ENCODE measurements at places on chromosomes 2 and 18. TPM values are rescaled to one million over a fixed set of nuclear protein-coding genes. Genes with fewer than 3 reads are reported as not detected.

CRYGC gene
- not detected for total RNA-seq

DNA sequence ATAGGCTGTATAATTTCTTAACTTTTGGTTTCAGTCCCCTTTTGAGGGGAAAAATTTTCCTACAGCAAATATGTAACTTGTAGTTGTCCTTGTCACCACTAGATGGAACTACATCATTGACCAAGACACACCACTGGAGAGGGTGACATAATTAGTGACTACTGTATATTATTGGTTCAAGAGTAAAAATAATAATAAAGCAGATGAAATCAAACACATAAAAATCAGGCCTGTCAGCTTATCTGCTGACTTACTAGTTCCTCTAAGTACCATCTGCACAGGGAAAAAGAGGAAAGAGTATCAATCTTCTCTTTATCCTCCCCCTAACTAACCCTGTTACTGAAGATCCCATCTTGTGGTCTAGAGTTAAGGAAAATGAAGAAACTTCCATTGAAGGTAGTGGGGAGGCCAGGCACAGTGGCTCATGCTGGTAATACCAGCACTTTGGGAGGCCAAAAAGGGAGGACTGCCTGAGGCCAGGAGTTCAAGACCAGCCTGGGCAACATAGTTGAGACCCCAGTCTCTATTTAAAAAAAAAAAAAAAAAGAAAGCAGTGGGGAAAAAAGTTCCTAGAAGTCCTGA, 29.6 kb upstream of the ENOSF1 start:
- no peak overlapping the region for H3K4me3 ChIP-seq
- no peaks in the 10 kb centered on the region for H3K4me1 ChIP-seq
- DNase-seq = no peak

- H3K4me1 ChIP-seq = no peaks in the 10 kb centered on the region
- H3K27ac ChIP-seq = no peak overlapping the region
Observed at GRCh38 chr2:198211706-198212105, 407.3 kb downstream of the PLCL1 start.

- H3K4me3 ChIP-seq = no peak overlapping the region
- no peak overlapping the region for H3K27ac ChIP-seq
- no peaks in the 10 kb centered on the region for H3K27me3 ChIP-seq
- no peaks in the 10 kb centered on the region for H3K4me1 ChIP-seq
- DNase-seq = no peak
Observed at GRCh38 chr2:195945056-195945455, 123.6 kb downstream of the DNAH7 start.

GRCh38 chr2:34664266-34664665, 1065.2 kb upstream of the FAM98A start:
- H3K27ac ChIP-seq = no peak overlapping the region
- no peaks in the 10 kb centered on the region for H3K27me3 ChIP-seq

- no peak for DNase-seq
- peaks cover 5% of the 10 kb centered on the region for H3K4me1 ChIP-seq
- no peaks in the 10 kb centered on the region for H3K36me3 ChIP-seq
- H3K4me3 ChIP-seq = no peak overlapping the region
- H3K27ac ChIP-seq = no peak overlapping the region
Observed at GRCh38 chr2:120228503-120228902, 5.3 kb upstream of the TMEM185B start.

CIDEA gene
- 0.23 TPM for total RNA-seq

DNA sequence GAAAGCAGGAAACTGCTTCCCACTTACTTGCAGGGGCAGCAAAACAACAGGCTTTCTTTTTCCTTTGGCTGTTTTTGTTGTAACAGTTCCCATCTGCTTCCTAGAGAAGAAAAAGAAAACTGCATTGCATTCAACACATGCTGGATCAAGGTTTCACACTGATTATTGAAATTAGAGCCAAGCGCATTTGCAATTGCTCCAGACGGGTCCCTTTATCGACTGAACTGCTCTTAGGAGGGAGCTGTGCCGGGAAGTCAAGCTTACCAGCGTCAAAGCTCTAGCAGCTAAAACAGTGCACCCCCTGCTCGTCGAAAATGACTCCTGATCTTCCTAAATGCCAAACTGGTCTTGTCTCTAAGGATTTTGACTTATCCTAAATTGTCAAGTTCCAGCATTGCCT, 164.0 kb upstream of the SESTD1 start:
- peak; percentile 16 for DNase-seq
- peak overlapping the region; percentile 46 for H3K4me3 ChIP-seq
- H3K27me3 ChIP-seq = no peaks in the 10 kb centered on the region
- H3K4me1 ChIP-seq = peaks cover 31% of the 10 kb centered on the region

DYNAP gene
- total RNA-seq = 0.46 TPM

PMS1 gene
- total RNA-seq = 74.5 TPM

FEV gene
- not detected for total RNA-seq

- H3K4me3 ChIP-seq = no peak overlapping the region
- DNase-seq = no peak
- no peak overlapping the region for H3K27ac ChIP-seq
Observed at GRCh38 chr2:237321746-237322145, 92.2 kb downstream of the COL6A3 start.

IL37 gene
- not detected for total RNA-seq
